ENCODE measurements at places on chromosomes 5 and 9.

- DNase-seq = peak; percentile 8
Observed at GRCh38 chr5:6943197-6944112, 230.2 kb downstream of the TENT4A start.

- DNase-seq = no peak
Observed at GRCh38 chr5:150481972-150482406, 25.9 kb upstream of the NDST1 start.

DNA sequence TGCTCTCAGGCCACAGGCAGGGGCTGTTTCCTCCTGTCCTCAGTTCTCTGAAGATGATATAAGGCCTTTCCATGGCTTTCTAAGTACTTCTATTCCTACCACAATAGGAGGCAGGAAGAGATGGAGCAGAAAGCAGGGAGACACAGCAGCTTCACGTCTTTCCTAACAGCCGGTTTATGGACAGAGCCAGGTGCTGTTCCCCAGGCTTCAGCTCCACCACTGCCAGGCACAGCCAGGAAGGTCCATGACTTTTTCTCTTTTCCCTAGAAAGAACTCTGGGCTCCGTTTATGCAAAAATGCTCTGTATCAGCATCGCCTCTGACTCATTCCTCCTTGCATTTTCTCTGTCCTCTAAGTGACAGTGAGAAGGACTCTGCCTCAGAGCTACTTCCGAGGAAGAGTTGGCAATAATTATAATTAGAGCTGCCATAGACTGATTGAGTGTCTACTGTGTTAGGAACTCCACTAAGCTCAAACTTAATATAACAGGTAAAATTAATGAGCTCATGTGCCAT lies 478.5 kb downstream of the RASEF start:
- DNase-seq = no peak

DNA sequence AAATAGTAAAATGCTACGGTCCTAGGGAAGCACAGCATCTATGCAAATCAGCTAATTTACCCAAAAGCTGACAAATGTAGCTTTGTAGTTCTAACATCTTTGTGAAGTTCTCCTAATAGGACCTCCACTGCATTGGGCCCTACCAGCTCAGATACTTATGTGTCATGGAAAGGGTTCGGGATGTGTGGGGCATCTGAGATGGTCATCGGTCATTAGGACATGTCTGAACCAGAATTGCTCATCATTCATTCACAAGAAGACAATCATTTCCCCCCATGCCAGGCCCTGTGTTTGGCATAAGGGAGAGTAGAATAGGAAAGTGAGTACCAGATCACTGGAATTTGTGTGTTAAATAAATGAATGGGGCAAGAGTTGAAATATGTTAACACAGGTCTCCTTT lies 35.7 kb downstream of the PWWP2A start:
- no peak for DNase-seq

DNA sequence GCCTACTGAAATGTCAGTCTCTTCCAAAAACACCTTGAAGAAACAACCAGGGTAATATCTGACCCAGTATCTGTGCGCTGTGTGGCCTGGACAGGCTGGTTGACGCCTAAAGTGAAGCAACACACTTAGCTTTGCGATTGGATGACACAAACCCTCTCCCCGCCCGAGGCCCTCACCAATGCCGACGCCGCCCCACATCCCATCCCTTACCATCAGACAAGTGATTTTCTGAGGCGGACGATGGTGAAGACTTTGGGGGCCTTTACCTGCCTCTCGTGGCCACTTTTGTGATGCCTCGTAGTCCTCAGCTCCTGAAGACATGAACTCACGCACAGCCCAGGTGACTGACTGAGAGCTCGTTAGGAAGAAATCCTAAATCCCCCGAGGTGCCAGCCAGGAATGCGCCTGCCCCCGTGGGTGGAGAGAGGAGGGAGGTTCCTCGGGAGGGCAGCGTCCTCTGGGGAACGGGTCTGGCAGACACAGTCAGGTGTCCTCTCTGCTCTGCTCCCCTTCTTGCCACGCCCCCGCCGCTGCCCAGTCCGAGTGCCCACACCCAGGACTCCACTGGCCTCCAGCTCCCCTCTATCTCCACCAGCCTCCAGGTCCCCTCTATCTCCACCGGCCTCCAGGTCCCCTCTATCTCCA lies 31.0 kb upstream of the RXRA start:
- DNase-seq = no peak

DNA sequence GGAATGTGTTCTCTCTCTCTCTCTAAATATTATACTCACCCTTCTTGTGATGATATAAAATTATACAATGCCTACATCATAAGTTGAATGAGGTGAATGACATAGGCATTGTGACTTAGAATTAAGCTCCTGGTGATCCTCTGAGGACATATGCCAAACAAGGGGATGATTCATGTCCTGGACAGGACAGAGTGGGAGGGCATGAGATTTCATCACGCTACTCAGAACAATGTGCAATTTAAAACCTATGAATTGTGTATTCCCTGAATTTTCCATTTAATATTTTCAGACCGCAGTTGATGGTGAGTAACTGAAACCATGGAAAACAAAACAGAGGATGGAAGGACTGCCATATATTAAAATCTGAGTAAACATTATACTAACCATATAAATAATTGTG lies 782.2 kb upstream of the NUDT12 start:
- DNase-seq = peak; percentile 3

Data from HepG2 (cell line).